GOT3 (cell line): ENCODE measurements at places on chromosomes 11 and 22.

GRCh38 chr11:10327254-10327653 is 22.4 kb downstream of the ADM start:
- DNase-seq, result no peak

DNA sequence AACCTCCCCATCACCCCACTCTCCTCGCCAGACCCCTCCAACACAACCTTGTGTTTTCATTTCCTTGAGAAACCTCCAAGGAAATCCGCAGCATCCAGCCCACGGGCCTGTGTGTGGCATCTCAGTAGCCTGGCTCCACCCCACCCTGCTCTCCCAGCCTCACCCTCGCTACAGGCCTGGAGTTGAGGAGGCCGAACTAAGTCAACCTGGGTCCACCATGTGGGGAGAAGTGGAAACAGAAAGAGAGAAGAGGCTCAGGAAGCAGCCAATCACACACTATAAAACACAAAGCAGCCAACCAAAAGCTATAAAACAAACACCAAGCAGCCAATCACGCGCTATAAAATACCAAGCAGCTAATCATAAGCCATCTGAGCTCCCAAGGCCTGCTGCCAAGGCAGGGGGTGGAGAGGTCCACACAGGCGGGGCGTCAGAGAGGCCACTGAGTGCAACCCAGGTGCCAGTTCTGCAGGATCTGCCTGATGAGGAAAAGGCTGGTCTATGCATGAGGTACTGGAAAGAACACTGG is 72.0 kb downstream of the MICAL3 start:
- no peak for DNase-seq

GRCh38 chr22:30033137-30033536 is 47.1 kb upstream of the HORMAD2 start:
- DNase-seq, result no peak

- DNase-seq, result no peak
Measured at GRCh38 chr11:8250434-8250833, 13.2 kb downstream of the LMO1 start.

DNA sequence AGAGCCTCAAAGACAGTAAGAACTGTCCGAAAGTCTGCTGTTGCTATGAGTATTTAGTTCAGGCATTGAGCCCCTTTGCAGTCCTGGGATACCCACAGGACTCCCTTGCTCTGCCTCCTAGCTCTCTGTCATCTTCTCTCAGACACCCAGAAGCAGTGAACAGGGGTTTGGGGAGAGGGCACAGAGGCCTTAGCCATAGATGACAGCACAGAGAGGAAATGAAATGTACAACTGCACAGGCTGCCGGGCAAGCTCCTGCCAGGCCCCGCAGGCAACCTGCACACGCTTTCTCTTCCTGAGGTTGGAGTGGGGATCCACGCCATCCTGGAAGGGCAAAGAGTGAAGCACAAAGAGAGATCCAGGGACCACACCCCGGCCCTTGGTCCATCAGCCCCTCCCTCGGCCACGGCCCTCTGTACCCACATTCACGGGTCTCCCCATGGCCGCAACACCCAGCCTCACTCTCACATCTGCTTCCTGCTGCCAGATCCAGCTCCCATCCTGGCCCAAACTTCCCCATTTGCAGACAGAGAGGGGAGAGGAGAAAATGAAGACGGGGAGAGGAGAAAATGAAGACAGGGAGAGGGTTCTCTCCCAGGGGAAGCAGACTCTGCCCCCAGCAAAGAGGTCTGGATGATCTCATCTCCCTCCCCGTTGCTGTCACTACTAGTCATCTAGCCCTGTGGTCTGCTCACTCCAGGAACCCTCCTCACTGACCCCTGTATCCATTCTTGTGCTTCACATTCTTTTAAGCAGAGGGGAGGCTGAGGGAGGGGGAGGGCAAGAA is 40.7 kb downstream of the CD6 start:
- DNase-seq, result no peak

DNA sequence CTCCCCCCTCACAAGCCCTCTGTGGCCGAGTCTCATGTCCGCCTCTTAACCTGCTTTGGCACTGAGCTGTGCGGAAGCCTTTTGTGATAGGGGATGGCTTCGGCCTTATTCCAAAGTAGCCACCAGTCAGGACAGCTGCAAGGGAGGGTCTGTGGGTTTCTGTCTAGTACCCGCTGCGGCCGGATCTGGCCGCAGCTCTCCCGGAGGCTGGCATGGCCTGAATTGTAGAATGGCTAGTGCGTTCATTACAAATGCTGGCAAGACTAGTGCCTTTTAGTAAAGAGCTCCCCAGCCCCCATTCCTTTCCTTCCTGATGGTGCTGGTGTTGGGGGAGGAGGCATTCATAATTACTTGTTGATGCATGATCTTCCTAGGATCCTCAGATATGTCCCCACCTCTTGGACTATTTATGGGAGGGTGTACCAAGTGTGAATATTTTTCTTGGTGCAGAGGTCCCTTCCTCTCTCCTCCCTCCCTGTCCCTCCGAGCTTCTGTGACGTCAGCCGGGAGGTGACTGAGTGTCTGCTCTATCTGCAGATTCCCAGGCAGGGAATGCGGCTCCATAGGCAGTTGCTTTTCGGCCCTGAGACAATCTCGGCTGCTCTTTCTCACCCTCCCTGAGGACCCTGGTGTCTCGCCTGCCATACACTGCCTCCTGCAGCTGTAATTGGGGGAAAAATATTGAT is 108.7 kb upstream of the E2F8 start:
- DNase-seq, result no peak

DNA sequence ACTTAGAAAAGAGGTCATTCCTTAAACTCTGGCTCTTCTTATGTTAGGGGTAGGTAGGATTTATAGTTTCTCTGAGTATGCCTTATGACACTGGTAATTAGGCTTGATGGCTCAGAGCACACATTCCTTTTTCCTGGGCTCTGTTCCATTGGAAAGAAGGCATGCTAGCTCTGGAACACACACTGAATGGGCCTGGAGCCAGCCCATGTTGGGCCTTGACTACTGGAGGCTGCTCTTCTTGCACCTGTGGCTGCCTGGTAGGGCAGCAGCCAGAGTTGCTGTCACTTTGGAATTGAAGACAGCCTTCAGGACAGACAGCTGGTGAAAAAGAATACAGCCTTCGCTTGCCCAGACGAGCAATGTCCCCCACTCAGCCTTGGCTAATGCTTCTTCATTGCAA is 18.2 kb downstream of the MCAM start:
- no peak for DNase-seq

- no peak for DNase-seq
Measured at GRCh38 chr11:117387992-117388755, 60.5 kb downstream of the CEP164 start.

DNA sequence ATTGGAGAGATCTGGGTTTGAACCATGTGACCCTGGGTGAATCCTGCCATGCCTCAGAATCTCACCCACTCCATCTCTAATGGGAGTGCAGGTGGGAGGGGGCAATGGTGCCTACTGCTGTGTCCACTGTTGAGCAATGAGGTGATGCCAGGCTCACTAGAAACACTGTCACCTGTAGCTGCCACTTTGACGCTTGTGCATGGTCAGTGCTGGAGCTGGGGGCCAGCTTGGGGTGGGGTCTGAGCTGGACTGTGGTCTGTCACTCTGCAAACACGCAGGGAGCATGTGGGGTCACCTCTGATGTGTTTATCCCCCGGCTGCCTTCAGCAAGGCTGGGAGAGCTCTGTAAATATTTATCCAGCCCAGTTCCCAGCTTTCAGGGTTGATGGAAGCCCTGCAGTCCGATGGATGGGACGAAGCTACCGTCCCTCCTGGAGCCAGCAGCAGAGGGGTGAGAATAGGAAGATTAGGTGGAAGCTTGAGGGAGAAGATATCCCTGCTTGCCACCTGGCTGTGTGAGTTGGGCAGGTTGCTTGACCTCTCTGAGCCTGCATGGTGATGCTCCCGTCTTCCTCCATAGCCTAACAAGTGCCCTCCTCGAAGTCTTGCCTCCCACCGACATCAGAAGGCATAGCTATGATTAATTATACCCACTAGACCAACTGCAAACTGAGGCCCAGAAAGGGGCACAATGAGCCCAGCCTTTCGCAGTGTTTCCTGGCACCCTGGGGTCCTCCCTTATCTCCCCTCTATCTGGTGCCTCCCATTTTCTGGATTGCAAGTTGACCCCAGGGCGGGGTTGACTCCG is 1.7 kb downstream of the MMP11 start:
- DNase-seq, result no peak

DNA sequence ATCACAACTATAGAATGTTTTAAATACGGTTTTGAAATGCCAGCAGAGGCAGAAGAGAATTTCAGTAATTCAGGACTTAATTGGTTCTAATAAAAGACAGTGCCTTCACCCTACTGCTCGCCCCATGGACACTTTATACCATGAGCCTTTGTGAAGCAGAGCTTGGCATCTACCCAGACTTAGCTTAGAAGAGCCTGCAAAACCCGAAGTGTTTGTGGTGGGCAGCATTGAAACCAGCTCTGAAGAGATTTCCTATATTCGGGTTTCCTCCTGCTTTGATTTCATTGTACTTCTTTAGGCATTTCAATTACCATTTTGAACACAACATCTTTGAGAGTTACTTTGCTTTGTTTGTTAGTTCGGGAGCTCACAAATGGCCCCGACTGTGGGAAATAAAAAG is 185.1 kb upstream of the MTNR1B start:
- DNase-seq, result no peak

DNA sequence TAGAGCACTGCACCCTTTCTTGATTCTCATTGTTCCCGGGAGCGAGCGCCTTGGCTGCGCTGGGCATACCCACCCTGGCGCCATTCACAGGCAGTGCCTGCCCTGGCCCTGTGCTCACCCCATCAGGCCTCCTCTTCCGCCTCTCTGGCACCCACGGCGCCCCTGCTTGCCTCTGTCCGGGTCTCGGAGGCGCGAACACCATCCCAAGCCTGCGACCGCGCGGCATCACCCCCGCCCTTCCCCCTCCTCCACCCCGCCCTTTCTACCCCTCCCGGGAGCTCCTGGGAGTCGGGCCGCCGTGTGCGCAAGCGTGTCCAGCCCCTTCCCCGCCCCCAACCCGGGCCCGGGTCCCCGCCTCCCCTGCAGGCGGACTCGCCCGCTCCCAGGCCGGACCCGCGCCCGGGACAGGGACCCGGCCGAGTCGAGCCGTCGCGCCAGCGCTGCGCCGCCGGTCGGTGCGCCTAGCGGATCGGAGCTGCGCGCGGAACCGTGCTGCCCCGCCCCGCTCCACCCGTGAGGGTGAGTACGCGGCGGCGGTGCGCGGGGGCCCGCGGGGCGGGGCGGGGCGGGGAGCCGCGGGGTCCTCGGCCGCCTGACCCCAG is at the start of gene ST3GAL4:
ST3GAL4 (plus strand) TSS at position 363 of the 602 bp plus-strand sequence. CDS start 50,470 bp downstream, outside the sequence.
- no peak for DNase-seq

- DNase-seq, result peak; percentile 43
Measured at GRCh38 chr22:29587938-29588699, 7.2 kb upstream of the NIPSNAP1 start.

DNA sequence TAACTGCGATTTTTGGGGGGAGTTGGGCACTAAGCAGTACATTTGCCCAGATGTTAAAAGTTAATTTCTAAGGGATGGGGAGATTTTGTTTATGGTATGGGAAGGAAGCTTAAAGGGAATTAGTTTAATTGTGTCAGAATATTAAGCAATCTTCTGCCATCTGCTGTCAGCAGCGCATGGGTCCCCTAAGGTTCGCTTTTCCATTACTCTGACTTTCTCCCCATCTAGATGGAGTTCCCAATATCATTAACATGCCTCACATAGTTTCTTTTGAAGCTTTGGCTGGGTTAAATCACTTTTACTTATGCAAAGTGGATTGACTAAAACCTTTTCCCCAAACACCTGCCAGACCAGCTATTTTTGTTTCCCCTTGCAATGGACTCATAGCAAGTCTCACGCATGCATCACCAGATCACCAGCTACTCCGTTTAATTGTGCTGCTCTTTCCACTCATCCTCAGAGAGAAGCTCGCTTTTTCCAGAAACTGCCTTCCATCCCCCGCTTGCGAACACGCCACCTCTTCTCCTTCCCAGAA is 172.7 kb downstream of the FAT3 start:
- no peak for DNase-seq

DNA sequence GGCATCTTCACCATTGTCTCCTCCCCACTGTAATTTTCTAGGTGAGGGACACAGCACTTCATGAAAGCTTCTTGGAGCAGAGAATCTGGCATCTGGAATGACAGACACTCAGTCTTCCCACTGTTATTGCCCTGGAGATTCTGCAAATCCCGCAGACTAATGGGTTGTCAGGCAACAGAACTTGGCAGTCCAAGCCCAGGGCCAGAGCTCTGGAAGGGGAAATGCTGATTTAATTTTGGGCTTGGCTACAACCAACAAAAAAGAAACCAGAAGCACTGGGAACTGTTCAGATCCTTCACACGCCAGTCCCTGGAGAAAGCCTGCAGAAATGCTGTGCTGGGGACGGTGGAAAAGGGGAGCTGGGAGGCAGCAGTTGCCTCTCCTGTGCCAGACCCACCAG is 71.5 kb upstream of the BID start:
- no peak for DNase-seq

- DNase-seq, result no peak
Measured at GRCh38 chr22:44578516-44579230, 80.6 kb upstream of the RTL6 start.

GRCh38 chr11:116332391-116332790 is 440.4 kb downstream of the BUD13 start:
- DNase-seq, result no peak

DNA sequence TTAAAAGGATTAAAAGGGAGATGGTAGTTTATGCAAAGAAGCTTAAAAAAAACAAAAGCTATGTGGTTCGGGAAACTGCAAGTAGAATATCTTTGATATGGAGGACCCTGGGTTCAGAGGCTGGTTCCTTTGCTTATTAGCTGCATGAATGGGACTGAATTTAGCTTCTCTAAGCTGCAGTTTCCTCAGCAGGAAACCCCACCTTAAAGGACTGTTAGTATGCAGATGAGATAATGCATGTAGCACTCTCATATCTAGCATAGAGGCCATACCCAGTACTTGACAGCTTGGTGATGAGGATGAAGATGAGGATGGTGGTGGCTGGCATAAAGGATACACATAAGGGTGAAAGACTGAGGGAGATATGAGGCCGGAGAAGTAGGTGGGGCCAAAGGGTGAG is 134.6 kb downstream of the RRAS2 start:
- DNase-seq, result no peak

GRCh38 chr22:42484506-42484905 is 35.1 kb downstream of the RRP7A start:
- no peak for DNase-seq

DNA sequence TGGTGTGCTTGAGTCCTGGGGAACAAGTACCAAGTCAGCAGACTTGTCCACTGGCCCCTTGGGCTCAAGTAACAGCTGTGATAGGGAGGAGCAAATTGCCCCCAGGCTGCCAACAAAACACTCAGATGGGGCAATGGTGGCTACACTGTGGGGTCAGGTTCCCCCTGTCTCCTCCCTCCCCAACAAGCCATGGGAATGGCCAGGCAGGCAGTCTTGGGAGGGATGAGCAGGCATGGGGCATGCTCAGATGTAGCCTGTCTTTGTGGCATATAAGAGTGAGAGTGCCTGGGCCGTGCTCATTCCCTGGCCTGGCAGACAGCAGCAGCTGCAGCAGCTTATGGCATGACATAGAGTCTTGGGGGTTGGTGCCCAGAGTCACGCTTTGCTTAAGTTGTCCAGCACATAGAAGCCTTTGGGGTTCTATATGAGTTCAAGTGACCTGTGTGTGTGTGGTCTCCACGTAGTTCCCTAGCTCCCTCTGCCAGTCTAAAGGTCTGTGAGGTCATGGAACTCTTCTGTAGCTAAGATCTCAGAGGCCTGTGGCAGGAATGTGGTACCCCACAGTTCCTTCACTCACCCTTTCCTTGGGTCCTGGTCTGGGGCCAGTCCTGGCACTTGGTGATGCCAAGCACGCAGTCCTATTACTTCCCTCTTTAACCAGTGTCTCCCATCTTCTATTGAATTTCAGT is 44.7 kb downstream of the BIRC2 start:
- DNase-seq, result no peak
